ENCODE measurements at places on chromosomes 5 and 9.

DNA sequence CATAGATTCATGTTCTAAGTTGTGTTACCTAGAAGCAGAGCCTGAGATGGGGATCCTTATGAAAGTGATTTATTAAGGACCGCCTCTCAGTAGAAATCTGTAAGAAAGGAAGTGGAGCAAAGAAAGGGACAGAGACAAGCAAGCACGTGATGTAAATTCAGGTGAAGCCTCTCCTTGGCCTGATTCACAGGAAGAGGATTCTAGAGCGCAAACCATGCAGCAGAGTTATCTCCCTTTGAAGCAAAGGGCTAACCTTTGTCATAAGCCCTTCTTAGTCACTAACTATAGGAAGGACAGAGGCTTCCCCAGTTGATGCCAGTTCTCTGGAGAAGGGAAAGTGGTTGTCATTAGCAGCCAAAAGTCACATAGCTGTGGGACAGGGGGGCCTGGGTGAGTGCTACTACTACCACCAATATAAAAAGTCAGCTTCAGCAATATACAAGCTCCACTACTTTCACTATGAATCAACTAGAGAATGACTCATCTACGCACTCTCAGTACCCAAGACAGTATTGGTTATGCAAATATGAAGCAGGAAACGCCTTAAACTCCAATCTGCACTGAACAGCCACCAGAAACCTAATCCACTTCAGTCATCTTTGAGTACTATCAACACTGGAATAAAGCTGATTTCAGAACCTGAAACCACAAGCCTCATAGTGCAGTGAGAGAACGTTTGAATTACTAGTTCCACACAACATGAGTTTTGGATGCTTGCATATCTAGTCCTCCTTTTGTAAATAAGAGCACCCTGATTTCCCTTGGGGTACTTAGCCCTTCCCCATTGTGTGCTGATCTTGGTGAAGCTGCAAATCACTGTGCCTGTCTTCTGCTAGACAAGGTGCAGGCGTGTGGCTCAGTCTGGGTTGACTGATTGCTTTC, 162.7 kb downstream of the ZNF608 start:
- DNase-seq, result no peak

GRCh38 chr5:97243353-97243752, 60.3 kb upstream of the RIOK2 start:
- DNase-seq, result no peak

- no peak for DNase-seq
Observed at GRCh38 chr9:110115341-110115820, 92.6 kb downstream of the C9orf152 start.

DNA sequence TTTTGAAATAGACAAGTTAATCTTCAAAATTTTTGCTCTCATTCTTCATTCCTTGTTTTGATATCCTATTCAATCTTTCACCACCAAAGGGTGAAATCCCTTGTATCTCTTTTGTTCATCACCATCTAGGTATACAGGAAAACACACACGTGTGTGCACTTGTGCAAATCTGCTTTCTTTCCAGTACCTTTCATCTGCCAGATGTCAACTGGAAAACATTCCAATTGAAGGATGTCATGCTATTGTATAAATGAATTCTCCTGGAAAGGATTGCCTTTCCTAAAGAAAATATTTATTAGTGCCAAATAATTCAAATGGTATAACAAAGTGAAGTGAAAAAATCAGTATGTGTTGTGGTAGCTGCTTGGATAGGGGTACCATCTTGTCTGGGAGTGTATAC, 123.7 kb downstream of the RANBP17 start:
- DNase-seq, result no peak

- DNase-seq, result no peak
Observed at GRCh38 chr9:97980918-97981845, 2.0 kb upstream of the ANP32B start.

DNA sequence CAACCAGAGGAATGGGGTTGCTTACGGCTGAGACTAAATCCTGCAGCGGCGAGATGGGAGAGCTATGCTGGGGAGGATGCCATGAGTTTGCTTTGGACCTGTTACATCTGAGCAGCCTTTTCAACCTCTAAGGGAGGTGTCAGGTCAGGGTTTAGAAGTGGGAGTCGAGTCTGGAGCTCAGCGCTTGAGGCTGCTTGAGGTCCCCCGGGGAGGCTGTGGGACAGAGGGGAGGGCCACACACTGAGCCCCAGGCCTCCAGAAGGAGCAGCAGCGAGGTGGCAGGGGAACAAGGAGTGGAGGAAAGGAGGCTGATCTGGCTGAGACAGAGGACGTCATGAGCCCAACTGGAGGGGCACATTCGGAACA, 1.9 kb upstream of the QSOX2 start:
- no peak for DNase-seq

GRCh38 chr9:114216081-114216480, 60.7 kb downstream of the COL27A1 start:
- DNase-seq, result no peak

GRCh38 chr9:13140843-13141592, 138.5 kb downstream of the MPDZ start:
- no peak for DNase-seq

DNA sequence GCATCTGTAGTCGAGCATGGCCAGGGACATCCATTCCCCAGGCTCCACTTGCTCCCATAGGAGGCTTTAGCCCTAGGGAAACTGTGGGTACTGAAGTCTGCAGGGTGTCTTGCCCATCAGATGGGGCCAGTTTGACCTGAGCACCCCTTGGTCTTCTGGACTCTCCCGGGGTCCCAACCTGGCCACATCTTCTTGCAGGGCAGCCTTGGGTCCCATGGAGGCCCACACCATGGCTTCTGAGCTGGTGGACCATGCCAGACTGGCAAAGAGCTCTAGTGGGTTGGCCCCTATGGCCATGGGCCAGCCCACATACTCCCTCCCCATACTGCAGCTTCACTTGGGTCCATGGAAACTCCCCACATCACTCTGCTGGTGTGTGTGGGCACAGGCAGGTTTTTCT, 154.4 kb upstream of the PRLR start:
- DNase-seq, result no peak

DNA sequence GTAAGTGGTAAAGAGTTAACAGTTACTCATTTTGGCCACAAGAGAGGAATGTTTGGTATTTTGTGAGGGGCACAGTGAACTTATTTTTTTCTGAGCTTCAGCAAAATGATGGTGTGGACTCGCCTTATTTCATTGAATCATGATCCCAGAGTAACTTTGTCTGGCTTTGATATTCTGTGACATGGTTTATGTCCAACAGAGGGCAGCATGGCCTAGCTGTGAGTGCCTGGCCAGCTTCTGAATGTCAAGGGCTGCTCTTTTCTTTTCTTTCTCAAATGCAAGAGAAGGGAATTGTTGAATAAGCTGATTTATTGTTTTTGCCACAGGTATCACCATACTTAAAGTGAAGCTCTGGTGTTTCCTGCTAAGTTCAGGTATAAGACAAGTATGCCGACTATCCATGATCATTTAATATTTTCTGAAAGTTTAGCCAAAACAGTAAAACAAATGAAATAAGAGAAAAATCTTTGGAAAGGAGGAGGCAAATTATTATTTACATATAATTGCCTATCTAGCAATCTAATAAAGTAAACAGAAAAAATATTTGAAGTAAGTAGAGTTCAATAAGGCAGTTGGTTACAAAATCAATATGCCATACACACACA, 31.7 kb downstream of the MRPL22 start:
- DNase-seq, result no peak

GRCh38 chr9:19999491-20000057, 210.7 kb upstream of the SLC24A2 start:
- no peak for DNase-seq

GRCh38 chr5:59188419-59189225, 605.7 kb downstream of the RAB3C start:
- peak; percentile 73 for DNase-seq

DNA sequence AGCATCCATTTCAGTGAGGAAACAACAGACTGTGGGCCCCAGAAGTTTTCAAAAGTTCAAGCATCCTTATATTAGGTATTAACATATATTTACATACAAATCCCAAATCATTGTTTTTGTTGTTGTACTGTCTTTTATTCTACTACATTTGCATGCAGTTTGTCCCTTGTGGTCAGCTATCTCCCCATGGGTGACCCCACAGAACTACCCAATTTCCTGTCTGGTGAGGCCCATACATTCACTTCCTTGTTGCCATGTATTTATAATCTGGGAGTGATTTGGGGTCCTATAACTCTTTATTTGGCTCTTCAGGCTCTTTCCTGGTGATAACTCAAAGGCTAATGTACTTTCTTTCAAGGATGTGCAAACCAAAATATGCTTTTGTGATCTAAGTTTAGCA, 3.3 kb upstream of the CD180 start:
- no peak for DNase-seq

GRCh38 chr9:32551276-32552051, 663 bp upstream of the SMIM27 start:
- peak; percentile 46 for DNase-seq

DNA sequence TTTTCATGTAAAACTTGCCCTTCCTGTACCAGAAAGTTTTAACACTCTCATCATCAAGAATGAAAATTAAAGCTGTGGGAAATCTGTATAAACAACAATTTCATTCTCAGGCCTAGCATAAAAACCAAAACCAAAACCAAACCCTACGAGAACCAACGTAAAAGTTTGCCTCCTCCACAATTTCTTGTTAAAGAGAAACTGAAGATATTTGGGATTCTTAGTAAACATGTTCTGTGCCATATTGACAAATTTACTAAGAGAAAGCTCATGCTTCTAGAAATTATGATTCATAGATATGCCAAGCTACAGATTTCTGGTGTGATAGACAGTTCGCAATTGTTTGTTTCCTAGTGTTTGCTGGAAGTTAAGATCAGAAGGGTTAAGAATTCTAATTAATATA, 801.0 kb upstream of the NUDT12 start:
- no peak for DNase-seq

- no peak for DNase-seq
Observed at GRCh38 chr5:10297646-10298204, 10.0 kb downstream of the CMBL start.

DNA sequence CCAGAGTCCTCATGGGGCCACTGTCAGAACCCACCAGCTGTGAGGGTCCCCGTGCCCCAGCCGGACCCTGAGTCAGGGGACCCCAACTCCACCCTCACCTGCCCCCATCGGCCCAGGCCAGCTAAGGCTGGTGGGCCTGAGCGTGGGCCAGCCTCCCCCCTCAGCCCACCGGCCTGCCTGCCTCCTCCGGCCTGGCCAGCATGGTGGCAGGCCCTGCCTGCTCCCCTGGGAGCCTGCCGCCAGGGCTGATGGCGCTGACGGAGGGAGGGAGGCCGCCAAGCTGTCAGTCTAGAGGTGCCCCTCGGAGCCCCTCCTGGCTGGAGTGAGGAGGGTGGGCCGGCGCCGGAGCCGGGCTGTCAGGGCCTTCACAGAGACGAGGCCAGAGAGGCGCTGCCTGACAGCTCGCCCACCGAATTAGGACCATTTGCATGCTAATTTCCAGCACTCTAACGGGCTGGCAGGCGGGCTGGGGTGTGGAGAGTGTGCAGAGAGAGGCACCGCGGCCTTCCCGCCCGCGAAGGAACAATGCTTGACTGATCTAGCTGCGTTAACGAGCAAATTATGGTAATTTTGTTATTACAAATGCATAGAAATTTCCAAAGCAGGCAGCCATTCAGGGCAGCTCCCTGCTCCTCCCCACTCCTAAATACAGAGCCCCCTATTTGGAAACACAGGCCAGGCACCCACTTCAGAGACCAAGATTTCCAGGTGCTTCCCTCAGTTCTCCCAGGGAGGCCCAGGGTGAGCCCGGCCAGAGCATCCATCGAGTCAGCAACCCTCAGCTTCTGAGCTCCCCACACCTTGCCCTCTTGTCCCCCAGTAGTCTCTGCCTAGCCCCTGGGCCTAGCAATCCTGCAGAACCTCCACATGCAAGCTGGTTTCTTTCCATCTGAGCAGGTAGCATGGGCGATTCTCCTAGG, 169.3 kb downstream of the PAX5 start:
- DNase-seq, result no peak

DNA sequence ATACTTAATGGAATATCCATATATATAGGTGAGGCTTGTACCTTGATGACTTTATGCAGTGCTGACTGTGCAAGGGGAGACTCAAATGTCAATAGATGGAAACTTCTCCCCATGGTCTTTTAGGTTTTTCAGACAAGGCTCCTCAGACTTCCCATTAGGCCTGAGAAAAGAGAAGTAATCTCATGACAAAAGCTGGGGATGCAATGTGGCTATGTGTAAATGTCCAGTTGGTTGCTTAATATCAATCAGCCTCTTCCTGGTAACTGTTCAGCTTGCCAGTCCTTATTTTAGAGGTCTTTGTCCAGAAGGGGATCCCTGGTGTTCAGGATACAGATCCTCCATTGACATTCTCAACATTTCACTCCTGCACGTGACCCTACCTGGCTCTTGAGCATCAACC, 621.1 kb upstream of the CDH18 start:
- no peak for DNase-seq

DNA sequence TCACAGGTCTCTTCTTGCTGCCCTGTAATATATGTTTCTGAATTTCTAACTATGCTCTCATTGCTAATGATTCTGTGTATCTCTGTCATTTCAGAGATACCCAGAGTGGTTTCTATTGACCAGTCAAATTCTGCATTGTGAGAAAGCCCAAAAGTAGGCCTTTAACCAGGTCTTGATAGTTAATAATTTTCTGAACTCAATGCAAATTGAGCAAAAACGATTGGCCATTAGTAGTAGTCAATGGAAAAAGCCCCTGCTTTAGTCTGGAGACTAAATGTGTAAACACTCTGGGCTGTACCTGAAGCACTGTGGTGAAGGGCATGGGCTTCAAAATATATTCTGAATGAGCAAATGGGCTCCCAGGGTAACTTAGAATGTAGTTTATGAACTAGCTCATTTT, 307.6 kb downstream of the ARL15 start:
- no peak for DNase-seq

GRCh38 chr9:113219969-113220368, 1.1 kb downstream of the FKBP15 start:
- no peak for DNase-seq

DNA sequence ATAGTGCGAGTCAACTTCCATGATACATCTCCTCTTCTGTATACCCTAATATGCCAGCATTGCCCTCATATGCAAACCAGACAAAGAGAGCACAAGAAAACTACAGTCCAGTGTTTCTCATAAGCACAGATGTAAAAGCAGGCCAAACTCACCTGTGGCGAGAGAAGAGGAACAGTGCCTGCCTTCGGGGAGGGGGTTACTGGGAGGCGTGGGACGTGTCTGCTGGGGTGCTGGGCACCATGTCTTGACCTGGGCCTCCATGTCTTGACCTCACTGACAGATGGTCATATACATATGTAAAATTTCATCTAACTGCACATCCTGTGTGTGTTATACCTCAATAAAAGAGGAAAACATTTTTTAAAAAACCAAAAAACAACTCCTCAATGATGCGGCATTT, 159.3 kb upstream of the PPP1R26 start:
- DNase-seq, result no peak

- no peak for DNase-seq
Observed at GRCh38 chr9:98185611-98186171, 6.7 kb downstream of the CORO2A start.

- no peak for DNase-seq
Observed at GRCh38 chr5:64980176-64980575, 211.4 kb downstream of the CWC27 start.

DNA sequence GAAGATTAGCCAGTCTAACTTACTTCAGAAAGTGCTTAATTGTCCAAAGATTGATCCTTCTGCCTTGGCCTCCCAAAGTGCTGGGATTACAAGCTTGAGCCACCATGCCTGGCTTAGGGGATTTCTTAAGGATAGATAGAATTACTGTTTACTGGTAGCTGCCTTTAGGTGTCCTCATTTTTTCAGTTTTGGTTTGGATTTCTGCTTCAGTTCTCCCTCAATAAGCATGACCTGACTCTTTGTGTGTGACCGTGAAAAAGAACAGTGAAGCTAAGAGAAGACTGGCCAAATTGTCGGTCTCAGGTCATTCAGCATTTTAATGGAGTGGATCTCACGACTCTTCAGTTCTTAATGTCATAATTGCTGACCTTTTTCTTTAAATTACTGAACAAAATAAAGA, 22.9 kb upstream of the CMYA5 start:
- no peak for DNase-seq

All from naive thymus-derived CD4-positive, alpha-beta T cell (primary cell).